ENCODE measurements at places on chromosomes 2 and 18. TPM values are rescaled to one million over a fixed set of nuclear protein-coding genes. Genes with fewer than 3 reads are reported as not detected.

- peak; percentile 88 for DNase-seq
Observed at GRCh38 chr18:811892-812375, at the start of gene YES1. YES1 (minus strand) TSS chr18:812242; CDS start chr18:756827, 55,415 bp downstream.

GRCh38 chr18:35618696-35619095, 37.2 kb downstream of the GALNT1 start:
- no peak for DNase-seq

- no peak for DNase-seq
Observed at GRCh38 chr18:56516789-56517188, 121.6 kb downstream of the TXNL1 start.

DNA sequence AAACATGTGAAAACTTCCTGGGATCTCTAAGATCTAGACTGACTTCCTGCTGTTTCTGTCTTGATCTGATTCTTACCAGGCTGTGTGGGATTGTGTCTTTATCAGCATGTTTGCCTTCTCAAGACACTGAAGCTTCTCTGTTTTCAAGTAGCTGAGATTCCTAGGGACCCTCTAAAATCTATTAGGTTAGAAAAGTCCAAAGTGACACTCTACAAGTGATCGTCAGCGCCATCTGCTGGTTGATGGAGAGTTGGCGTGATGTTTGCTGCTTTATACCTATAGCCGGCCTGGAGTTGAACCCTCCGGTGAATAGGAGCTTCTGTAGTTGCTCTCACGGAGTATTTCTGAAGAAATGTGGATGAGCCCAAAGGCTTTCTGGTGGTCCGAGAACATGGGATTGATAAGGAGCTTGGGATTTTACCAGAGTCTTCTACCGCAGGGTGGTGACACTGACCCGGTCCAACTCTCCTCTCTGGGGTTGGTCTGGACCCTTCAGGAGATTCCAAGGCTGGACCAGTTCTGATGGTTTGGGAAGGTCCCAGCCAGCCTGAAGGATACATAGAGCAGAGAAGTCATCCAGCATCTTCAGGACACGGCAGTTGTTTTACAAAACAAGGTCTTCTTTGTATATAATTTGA, 96.0 kb upstream of the TTC39C start:
- DNase-seq: peak; percentile 76

GRCh38 chr2:17791121-17791816, 25.0 kb upstream of the MSGN1 start:
- no peak for DNase-seq

DNA sequence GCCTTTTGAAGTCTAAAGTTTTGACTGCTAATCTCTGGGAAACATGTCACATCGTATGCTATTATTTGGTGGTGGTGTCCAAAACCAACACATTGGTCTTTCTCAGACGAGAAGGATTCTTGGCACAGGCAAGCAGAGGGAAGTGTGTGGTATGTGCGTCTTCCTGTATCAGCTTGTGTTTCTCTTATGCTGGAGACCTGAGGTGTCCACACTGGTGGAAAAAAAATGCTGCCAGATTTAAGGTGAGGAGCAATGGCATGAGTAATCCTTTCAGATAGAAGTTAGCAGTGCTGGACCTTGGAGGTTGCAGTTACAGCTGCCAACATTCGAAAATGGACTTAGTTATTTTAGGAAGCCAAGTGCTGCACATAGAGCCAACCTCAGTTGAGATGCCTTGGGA, 11.7 kb upstream of the FHL2 start:
- DNase-seq: no peak

ARMC9 gene
- total RNA-seq: 3.5 TPM

Data from right cardiac atrium (tissue), 5 donors.